Left hindlimb (tissue), 1 donor: ENCODE measurements at places on chromosomes 7 and 10.

DNA sequence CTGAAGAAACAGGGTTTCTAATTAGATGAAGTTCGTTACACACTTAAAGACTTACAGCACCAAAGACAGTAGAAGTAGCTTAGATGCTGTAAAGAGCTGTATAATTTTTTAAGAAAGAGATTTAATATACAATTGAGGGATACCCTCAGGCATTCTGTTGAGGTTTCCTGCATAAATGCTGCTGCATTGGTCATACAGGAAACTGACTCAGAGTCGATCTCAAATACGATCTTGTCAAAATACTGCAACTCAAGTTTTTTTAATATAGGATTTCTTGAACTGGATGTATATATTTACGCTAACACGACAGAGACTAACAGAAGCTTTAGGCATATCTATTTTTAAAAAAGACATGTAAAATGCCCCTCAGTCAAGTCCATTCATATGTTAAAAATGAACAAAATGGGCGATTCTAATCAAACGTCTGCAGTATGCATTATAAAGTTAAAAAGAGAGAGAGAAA, 2.4 kb upstream of the ARID5B start:
- DNase-seq, result no peak

GRCh38 chr10:114412907-114413797, 8.8 kb upstream of the AFAP1L2 start:
- DNase-seq, result no peak

DNA sequence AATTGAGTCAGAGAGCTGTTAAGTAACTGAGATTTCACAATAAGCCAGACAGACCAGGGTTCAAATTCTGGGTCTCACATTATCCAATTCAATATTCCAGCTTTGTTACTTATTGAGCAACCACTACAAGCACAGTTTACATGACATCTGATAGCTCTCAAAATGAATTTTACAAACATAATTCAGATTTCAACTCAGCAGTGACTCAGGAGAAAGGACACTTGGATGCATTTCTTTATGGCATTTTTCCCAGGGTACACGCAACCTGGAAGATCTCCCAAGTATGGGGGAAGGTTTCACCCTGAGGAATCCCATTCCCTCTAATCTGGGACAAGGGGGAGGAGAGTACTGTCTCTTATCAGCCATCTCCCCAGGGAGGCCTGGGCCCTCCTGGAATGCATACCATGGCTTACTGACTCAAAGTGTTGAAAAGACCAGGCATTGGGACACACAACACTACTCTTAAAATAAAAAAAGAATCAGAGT, 102.4 kb downstream of the CFTR start:
- no peak for DNase-seq

DNA sequence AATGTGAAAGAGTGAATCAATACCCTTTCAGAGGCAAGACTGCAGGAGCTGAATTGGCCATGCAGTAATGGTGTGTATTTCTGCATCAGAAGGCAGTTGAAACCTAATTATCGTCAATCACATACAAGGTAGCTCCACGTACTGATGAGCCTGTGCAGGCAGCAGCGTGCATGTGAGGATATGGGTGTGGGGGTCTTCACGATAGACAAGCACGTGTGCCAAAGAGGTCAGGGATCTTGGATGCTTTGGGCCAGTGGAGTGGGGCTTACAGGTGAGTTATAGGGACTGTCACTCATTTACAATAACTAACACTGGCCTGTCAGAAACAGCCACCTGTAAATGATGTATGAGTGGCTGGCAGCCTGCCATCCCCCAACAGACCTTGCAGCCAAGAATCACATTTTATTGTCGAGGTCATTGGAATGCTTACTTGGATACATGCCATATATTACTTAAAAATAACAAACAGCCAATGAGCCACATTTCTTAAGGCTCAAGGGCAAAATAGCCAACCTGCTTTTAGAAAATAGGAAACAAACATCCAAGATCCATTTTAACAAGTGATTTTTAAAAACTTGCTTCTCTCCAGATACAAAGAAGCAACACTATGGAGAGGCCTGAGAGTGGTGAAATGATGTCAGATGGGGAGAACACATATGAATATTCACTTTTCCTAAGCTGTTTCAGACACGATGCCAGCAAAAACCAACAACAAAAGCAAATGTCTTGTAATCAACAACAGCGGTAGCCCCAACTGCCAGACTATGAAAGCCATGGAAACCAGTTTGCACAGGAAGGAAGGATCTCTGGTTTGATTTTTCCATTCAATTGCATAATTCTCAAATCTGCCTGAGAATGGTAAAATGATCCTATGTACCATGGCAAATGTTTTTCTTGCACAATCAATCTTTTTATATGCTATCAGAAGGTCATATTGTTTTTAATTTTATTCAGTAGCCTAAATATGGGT, 210.7 kb downstream of the SKAP2 start:
- DNase-seq, result no peak

DNA sequence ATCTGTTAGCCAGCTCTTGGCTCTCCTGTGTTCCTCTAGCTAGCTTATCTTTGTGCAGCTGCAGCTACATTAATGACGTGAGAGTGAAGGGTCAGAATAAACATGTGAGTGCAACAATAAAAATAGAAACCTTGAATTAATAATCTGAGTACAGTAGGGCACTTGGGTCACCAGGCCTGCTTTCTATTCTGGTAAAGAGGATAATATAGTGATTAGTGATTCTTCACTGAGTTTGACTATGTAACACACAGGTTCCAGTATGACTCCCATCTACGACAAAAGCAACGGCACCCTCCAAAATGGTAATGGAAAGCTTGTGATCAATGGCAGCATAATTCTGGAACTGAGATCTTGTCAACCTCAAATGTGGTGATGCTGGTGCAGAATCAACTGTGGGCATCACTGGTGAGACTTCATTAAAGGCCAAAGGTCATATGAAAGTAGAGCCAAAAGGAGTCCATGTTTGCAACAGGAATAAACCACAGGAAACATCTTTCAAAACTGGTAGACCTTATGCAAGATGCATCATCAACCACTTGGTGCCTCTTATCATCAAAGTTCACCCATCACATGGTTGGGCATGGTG, 77.6 kb downstream of the NRBF2 start:
- no peak for DNase-seq

- DNase-seq, result no peak
Measured at GRCh38 chr7:29955799-29956486, 33.7 kb downstream of the SCRN1 start.

GRCh38 chr10:133260895-133261725, 15.6 kb downstream of the ADAM8 start:
- DNase-seq, result peak; percentile 66

DNA sequence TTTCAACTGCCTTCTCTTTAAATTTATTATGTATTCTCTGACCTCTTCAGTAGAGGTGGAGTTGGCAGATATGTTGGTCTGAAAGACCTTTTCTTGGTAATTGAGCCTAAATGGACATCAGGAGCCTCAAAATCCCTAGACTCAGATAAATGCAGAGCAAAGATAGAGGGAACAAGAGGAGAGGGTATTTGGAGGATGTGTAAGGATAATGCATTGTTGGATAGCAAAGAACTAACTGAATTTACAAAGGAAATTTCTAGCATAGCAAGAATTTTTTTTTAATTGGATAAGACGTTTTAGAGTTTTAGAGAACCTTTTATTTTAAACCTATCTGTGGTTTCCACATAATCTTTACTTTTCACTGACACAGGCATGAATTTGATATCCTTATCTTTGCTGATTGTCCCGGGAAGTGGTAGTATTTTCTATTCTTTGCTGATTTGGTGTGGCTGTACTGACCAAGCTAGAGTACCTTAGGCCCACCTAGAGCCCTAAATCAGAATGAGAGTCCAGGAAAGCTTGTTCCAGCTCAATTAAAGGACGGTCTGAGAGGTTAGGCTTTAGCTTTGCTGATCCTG, 91.3 kb downstream of the NRF1 start:
- DNase-seq, result no peak

DNA sequence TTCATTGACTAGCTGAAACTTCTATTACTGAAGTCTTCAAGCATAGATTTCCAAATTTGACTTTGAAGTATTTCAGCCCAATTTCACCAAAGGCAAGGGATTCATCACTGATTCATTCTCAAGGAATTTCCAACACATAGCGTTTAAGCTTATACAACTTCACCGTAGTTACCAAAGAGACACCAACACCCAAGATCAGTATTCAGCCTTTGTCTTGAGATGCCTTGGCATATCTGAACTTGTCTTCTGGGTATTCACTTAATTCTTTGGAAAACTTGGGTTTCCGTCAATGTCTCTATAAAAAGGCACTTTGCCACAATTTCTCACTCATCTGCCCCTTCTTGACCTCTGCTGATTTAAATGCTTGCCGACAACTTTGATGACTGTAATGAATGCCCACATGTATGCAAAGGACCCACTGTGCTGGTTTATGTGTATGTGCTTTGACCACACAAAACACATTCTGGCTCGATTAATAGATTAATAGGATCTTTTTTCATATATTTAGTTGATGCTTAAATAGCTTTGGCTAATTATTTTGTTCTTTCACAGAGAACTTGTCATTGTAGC, 49.6 kb downstream of the TES start:
- no peak for DNase-seq

DNA sequence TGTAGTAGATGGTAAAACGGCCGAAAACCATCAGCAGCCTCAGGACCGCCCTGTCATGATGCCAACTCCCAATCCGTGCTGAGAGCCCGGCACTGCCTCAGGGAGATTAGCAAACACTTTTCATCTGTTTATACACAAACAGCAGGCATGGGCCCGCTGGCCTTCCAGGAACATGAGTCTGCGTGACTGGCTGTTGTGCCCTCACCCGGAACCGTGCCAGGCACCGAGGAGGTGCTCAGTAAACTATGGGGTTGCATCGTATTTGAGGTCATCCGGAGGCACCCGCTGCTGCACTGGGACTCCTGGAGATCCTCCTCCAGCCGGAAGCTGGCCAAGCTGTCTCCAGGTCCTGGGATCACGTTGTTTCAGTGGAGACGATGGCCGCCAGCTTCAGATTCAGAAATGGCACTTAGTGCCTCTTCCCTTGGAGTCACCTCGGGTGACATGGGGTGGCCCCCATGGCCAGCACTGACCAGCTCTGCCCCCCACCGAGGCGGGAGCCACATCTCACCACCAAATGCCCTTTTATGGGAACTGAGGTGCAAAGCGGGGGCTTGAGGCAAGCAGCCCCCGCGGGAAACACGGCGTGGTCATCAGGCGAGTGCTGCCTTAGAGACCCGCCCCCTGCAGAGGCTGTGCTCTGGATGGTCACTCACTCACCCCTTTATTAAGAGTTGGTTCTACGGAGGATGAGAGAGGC, 585.9 kb downstream of the PTPRN2 start:
- DNase-seq, result no peak

GRCh38 chr10:33242931-33243330, 91.5 kb downstream of the NRP1 start:
- DNase-seq, result no peak

GRCh38 chr7:95772298-95772770, at the start of gene DYNC1I1:
DYNC1I1 (plus strand) TSS chr7:95772554; CDS start chr7:95804730, 32,176 bp downstream.
- peak; percentile 71 for DNase-seq

- DNase-seq, result no peak
Measured at GRCh38 chr10:112491144-112491543, 44.1 kb downstream of the VTI1A start.

DNA sequence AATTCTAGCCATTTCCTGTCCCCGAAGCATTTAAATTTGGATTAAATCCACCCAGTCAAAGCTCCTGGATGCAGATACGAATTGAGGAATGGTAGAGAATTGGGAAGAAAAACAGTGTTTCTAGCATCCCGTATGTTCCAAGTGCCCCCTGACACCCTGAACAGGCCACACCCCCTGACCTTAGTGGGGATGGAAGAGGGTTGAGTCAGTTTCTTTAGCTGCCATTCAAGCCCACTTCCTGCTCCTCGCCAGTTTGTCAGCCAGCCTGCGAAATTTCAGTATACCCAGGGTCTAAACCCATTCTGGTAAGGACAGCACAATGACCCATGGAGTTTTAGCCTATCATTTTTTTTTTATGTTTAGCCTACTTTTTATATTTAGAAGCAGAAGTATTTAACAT, 101.1 kb downstream of the PKD1L1 start:
- no peak for DNase-seq

- no peak for DNase-seq
Measured at GRCh38 chr7:9204571-9204970, 771.2 kb downstream of the NXPH1 start.

DNA sequence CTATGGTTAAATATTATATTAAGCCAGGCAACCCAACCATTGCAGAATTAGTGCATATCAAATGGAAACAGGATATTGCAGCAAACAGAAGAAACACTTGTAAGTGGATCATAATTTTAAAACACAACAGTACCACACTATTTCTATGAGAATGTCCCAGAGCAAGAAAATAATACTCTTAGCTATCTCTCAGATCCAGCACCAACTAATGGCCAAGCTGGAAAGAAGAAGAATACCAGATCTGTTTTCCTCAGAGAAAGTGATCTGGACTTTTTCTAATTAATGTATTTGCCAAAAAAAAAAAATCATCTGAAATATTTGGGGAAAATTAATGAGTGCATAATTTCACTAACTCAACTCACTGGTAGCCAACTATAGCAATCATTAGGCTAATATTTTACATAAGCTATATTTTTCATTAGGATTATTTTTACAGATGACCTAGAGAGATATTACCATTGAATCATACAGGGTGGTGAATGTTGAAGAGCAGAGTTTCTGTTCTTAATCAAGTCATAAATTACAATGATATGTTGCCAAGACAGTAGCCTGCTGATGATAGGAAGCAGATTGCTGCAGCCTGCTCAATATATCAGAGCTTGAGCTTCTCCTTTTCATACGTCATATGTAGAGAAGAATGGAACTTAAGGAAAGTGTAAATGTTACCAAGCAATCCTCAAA, 995.4 kb upstream of the LRRN3 start:
- no peak for DNase-seq
